ENCODE measurements at places on chromosomes 11 and 22.

- no peak for DNase-seq
These were observed 499.4 kb upstream of the API5 start for GRCh38 chr11:42812361-42812760.

GRCh38 chr11:9170450-9170849, 79.1 kb upstream of the SCUBE2 start:
- no peak for DNase-seq

GRCh38 chr11:33515347-33515746, 185.3 kb downstream of the C11orf91 start:
- no peak for DNase-seq

- DNase-seq, result no peak
These were observed at the start of gene PLEKHA7 for GRCh38 chr11:17014321-17014832. PLEKHA7 (minus strand) TSS chr11:17014414; CDS start chr11:17014401, 13 bp downstream.

- no peak for DNase-seq
These were observed 31.7 kb upstream of the NAV2 start for GRCh38 chr11:19680829-19681368.
